Right lobe of liver (tissue), 6 donors: ENCODE measurements at places on chromosomes 16 and 17. TPM values are rescaled to one million over a fixed set of nuclear protein-coding genes. Genes with fewer than 3 reads are reported as not detected.

Gene SLFN5
- 5.6 TPM for total RNA-seq

Gene DLX3
- total RNA-seq, result not detected

Gene CDC42EP4
- 32.4 TPM for total RNA-seq

Gene VAC14
- 37.9 TPM for total RNA-seq

GRCh38 chr17:66449418-66449977 lies 147.1 kb downstream of the PRKCA start:
- H3K4me3 ChIP-seq, result no peak overlapping the region
- no peaks in the 10 kb centered on the region for H3K4me1 ChIP-seq
- H3K27ac ChIP-seq, result no peak overlapping the region
- DNase-seq, result no peak
- H3K36me3 ChIP-seq, result no peaks in the 10 kb centered on the region
- no peaks in the 10 kb centered on the region for H3K27me3 ChIP-seq

- peak overlapping the region; percentile 49 for H3K4me3 ChIP-seq
- no peaks in the 10 kb centered on the region for H3K36me3 ChIP-seq
- H3K4me1 ChIP-seq, result peaks cover 22% of the 10 kb centered on the region
- H3K27me3 ChIP-seq, result no peaks in the 10 kb centered on the region
These were observed 1.1 kb downstream of the EPOP start for GRCh38 chr17:38673707-38674013.

- DNase-seq, result no peak
- H3K4me1 ChIP-seq, result no peaks in the 10 kb centered on the region
- no peaks in the 10 kb centered on the region for H3K27me3 ChIP-seq
- no peak overlapping the region for H3K4me3 ChIP-seq
- H3K27ac ChIP-seq, result no peak overlapping the region
These were observed 19.6 kb downstream of the TMC6 start for GRCh38 chr17:78108726-78109488.

DNA sequence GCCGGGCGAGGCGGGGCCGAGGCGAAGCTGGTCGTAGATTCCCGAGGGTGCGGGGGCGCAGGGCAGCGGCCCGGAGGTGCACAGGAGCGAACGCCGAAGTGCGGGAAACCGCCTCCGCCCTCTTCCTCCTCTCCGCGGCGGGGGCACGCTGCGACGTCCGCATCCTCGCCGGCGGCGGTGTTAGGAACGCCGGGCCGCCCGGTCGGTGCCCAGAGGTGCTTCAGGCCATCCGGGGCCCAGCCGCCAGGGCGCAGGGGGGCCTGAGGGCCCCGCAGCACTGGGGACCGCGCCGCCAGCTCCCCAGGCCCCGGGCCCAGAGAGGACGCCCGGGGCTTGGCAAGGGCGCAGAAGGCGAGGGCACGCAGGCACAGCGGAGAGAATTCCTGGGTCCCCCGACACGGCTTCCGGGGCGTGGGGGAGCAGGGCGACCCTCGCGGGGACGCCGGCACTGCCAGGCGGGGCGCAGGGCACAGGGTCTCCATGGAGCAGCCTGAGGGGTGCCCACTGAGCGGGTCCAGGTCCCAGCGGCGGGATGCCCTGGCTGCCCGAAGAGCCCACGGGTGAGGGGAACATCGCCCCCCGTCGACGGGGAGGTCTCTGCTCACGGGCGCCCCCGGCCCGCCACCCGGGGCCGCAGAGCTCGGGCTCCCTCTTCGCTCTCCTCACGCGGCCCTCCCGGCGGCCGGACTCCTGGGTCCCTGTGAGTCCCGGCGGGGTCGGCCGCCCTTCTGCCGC lies 576 bp downstream of the EPOP start:
- peak; percentile 35 for DNase-seq
- no peaks in the 10 kb centered on the region for H3K4me1 ChIP-seq
- peak overlapping the region; percentile 56 for H3K4me3 ChIP-seq
- no peak overlapping the region for H3K27ac ChIP-seq

DNA sequence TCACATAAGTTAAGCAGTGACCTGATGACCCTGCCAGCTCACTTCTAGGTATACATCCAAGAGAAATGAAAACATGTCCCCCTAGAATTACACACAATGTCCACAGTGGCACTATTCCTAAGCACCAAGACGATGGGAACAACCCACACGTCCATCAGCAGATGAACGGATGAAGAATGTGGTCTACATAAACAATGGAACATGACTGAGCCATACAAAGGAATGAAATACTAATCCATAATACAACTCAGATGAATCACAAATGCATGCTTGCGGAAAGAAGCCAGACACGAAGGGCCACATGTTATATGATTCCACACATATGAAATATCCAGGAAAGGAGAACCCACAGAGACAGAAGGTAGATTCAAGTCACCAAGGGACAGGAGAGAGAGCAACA lies 17.4 kb downstream of the USP22 start:
- peak; percentile 3 for DNase-seq
- H3K27ac ChIP-seq, result no peak overlapping the region
- H3K27me3 ChIP-seq, result no peaks in the 10 kb centered on the region
- H3K4me3 ChIP-seq, result no peak overlapping the region
- H3K4me1 ChIP-seq, result peaks cover 15% of the 10 kb centered on the region
- H3K36me3 ChIP-seq, result peaks cover 14% of the 10 kb centered on the region

GRCh38 chr16:17396762-17397498 lies 73.8 kb downstream of the XYLT1 start:
- no peak for DNase-seq
- H3K4me3 ChIP-seq, result no peak overlapping the region

- peak overlapping the region; percentile 96 for H3K27ac ChIP-seq
- H3K4me3 ChIP-seq, result peak overlapping the region; percentile 68
- no peak for DNase-seq
- H3K27me3 ChIP-seq, result no peaks in the 10 kb centered on the region
- peaks cover 2% of the 10 kb centered on the region for H3K4me1 ChIP-seq
- no peaks in the 10 kb centered on the region for H3K36me3 ChIP-seq
These were observed 1.2 kb upstream of the NFATC3 start for GRCh38 chr16:68083861-68084503.

DNA sequence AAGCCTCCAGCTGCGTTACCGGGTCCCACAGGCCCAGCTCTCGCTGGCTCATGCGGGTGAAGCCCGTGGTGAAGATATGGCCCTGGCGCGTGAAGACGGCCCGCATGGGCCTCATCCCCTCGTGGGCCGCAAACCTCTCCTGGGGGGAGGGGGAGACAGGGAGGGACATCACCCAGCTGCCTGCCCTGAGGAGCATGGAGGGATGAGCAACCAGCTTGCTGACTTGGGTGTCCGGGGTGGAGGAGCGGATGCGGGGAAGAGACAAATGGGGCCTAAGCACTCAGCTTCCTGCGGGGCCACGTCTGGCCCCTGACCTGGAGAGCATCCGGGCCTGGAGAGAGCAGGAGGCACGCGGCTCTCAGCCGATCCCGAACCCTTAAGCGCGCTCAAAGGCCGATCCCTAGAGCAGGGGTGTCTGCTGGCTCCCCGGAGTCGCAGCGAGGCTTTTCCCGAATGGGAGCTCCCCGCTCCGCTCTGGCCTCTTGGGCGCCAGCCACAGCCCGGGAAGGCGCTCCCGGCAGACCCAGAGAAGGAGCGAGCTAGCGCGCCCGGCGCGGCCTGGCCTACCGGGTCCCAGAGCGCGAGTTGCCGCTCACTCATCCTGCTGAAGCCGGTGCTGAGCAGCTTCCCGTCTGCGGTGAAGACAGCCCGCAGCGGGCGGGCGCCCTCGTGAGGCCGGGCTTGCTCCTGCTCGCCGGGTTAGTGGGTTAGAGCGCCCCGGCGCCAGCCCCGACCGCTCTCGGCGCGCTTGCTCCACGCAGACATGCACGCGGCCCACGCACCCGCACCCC lies 5.0 kb downstream of the CORO6 start:
- DNase-seq, result peak; percentile 88
- H3K27me3 ChIP-seq, result peaks cover 16% of the 10 kb centered on the region
- H3K36me3 ChIP-seq, result no peaks in the 10 kb centered on the region
